ENCODE measurements at places on chromosomes 12 and 14. TPM values are rescaled to one million over a fixed set of nuclear protein-coding genes. Genes with fewer than 3 reads are reported as not detected.

SCNN1A gene
- 0.22 TPM for total RNA-seq

STYK1 gene
- 14.4 TPM for total RNA-seq

RHOJ gene
- 241 TPM for total RNA-seq

CATSPERB gene
- total RNA-seq: not detected

CMKLR1 gene
- 0.07 TPM for total RNA-seq
